ENCODE measurements at places on chromosomes 7 and 10.

GRCh38 chr10:14696821-14697220, 77.9 kb downstream of the FAM107B start:
- no peak for DNase-seq

- no peak for DNase-seq
Measured at GRCh38 chr10:124323111-124323725, 95.5 kb downstream of the OAT start.

DNA sequence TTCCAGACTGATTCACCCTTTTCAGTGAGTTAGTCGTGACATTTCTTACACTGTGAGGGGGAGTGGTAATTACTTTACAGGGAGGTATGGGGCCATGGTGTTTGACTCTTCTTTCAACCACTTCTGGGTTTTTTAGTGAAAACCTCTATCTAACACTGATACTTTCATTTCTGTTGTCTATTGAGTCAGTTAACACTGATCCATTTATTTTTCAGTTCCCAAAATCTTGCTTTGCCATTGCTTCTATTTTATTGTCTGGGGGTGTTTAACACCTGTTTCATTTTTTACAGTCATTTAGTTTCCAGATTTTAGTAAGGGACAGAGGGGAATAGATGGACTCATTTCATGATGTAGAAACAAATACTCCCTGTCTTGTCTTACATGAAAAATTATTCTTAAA, 61.5 kb downstream of the HELLS start:
- DNase-seq = no peak

GRCh38 chr10:108439397-108439796, 1274.9 kb upstream of the SORCS1 start:
- DNase-seq = no peak

DNA sequence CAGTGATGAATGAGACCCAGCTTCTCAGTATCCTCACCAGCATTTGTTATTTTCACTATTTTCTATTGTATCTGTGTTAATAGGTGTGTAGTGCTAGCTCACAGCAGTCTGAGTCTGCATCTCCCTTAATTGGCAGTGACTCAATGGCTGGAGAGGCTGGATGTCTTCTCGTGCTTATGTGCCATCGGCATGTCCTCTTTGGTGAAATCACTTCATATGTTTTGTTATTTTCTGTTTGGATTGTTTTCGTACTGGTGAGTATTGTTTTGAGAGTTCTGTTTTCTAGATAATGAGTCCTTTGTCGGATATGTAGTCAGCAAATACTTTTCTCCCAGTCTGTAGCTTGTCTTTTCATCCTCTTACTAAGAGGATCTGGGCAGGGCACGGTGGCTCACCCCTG, 66.1 kb downstream of the AMZ1 start:
- DNase-seq = no peak

DNA sequence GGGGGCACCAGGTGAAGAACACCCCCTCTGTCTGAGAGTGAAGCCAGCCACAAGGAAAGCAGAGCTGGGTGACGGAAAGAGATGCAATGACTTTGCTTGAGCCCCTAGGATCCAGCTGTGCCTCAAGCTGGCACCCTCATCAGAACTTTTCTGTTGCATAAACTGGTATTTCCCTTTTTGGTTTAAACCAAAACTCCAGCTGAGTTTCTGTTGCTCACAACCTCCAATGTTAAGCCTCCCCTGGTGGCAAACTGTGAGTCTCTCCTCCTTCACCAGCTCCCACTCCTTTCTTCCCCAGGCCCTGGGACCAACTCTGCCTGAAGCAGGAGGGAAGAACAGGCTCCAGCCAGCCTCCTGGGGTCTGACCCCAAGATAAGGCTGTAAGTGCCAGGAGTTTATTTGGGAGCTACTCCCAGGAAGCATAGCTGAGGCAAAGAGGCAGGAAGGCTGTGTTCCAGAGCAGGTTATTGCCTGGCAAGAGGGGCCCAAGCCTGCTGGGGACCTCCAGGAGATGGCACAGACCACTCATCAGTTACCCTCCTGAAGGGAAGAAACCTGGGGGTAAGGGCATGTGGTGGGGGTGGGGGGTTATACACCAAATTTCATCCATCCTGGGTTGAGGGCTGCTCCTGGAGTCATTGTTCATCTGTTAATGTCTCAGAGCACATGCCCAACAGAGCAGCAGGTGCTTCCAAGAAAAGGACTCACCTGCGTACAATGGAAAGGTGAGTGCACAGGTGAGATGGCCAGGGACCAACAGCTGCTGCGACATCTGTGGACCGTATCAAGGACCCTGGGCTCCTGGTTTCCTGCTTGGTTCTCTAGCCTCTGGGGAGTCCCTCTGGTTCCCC, 73.3 kb upstream of the NANOS1 start:
- DNase-seq = no peak

GRCh38 chr10:35579726-35580422, 25.3 kb upstream of the GJD4 start:
- DNase-seq = no peak

GRCh38 chr10:101851411-101852116, 8.0 kb upstream of the KCNIP2 start:
- no peak for DNase-seq

GRCh38 chr7:95421847-95422444, 12.9 kb downstream of the PON2 start:
- DNase-seq = no peak

- DNase-seq = no peak
Measured at GRCh38 chr7:29955799-29956486, 33.7 kb downstream of the SCRN1 start.

GRCh38 chr7:95028683-95029082, 121.3 kb downstream of the PPP1R9A start:
- DNase-seq = no peak

DNA sequence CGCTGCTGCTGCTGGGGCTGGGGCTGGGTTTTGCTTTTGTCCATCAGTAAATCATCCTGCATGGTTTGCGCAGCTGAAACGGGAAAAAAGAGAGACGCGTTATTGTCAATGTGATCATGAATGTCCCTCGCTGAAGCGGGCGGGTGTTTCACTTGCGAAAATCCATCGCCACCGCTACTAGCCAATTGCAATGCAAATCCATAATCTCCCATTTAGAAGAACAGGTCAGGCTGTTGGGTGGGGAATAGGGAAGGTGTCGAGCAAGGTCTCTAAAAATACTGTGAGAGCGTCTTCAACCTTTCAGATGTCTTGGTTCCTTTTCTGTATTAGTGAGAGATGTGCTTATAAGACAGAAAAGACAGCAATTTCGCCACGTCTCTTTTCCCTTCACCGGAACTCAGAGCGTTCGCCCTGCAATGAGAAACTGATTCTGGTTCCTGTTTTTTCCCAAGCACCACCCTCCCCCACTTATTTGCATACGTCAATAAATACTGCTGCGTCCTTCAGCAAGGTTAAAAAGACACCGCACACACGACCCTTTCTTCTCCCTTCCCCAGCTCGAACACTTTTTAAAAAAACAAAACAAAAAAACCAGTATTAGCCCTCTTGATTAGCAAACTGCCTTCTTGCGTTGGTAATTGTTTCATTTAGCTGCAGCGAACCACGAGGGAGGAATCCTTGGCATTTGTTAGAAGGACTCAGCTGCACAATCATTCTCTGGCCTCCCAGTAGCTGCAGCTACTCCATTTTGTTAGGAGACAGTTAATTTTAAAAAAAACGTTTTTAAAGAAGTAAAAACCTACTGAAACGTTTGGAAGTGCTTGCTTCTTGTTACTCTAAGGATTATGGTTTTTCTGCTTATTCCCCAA, 50.4 kb downstream of the CPEB3 start:
- DNase-seq = peak; percentile 15

DNA sequence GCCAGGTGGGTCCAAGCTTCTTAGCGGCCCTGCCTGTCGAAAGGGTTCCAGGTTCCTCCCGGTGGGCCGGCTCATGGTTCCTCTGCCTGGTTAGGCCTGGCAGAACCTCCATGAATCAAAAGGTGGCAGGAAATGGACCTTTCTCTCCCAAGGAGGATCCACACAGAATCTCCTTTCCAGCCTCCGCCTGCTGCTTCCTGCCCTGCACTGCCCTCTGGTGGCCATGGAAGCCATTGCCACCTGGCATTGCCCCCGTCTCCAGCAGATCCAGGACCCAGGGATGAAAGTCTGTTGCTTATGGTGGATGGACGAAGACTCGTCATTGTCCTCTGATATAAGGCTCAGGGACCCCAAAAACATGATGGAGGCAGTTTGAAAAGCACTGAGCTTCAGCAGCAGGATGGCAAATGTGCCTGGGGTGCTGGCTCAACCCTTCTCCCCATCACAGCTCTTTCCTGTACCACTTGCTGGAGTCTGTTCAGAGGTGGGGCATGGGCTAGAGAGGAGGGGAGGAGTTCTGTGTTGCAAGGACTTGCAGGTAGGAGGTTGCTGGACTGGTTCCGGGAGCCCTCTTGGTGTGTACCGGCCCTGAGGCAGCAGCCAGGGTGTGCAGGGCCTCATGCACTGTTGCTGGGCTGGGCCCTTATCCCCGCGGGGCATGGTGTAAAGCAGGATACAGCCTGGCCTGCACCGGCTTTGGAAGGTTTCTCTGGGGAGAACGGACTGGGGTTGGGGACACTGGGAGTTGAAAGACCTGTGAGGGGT, 11.3 kb upstream of the INMT start:
- peak; percentile 70 for DNase-seq

DNA sequence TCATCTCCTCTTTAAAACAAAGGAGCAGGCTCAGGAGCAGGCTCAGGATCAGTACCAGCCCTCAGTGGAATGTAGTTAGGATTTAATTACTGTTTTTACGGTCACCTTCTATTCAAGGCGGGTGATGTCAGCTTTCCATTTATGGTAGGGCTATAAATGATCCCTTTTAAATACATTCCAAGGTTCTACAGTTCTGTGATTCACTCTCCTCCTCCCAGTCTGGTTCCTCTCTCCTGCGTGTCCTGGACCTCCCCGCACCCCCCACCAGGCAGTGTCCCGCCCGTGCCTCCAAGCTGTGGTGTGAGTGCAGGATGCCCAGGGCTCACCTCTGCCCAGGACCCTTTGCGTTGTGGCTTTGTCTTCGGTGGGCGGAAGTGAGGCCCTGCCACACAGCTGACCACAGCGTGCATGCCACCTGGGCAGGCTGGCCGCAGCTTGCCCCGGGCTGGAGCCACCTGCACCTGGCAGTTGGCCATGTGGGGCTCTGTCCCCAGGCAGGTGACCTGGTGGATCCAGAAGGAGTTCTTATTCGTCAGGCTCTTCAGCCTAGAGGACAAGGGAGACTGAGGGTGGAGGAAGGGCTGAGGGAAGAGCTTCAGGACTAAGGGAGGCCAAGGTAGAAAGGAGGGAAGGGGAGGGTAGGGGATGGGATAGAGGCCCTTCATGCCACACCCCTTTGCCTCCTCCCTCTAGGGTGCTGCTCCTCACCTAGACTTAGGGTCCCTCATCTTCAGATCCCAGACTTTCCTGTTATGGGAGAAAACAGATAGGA, 9.1 kb downstream of the LOXL4 start:
- DNase-seq = no peak

- no peak for DNase-seq
Measured at GRCh38 chr10:28564905-28565304, 32.0 kb downstream of the WAC start.

DNA sequence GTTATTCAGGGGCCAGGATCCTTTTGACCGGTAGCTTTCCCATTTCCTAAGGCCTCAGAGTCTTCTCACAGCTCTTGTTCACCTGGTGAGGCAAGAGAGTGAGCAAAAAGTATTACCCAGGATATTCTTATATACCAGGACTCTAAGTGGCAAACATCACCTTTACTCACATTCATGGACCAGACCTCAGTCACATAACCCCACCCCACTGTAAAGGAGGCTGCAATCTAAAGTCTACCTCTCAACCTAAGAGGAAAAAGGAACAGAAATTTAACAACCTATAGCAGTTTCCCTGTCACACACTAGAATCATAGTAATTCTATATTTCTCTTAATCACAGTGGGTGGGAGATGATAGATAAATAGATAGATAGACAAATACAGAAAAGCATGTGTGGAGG, 176.0 kb upstream of the PTPRZ1 start:
- no peak for DNase-seq

- no peak for DNase-seq
Measured at GRCh38 chr7:12357508-12357907, 46.2 kb downstream of the VWDE start.

DNA sequence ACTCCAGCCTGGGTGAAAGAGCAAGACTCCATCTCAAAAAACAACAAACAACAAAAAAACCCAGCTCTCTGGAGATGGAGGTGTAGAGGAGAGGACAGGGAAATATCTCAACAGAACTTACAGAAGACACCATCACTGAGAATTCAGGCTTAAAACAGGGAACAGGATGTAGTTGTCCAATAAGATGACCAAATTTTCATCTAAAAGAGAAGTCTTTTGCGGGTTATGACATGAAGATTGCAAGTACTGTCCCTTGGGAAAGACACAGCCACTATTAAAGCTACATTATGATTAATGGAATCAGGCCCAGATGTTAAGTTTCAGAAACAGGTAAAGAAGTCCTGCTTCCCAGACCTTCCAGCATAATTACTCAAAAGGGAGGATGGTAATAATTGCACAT, 235.2 kb upstream of the NRP1 start:
- no peak for DNase-seq

GRCh38 chr10:18005781-18006456, 54.2 kb downstream of the SLC39A12 start:
- no peak for DNase-seq

- no peak for DNase-seq
Measured at GRCh38 chr10:104337521-104337984, 712 bp downstream of the ITPRIP start.

- DNase-seq = no peak
Measured at GRCh38 chr7:114310345-114311110, 104.1 kb upstream of the FOXP2 start.

DNA sequence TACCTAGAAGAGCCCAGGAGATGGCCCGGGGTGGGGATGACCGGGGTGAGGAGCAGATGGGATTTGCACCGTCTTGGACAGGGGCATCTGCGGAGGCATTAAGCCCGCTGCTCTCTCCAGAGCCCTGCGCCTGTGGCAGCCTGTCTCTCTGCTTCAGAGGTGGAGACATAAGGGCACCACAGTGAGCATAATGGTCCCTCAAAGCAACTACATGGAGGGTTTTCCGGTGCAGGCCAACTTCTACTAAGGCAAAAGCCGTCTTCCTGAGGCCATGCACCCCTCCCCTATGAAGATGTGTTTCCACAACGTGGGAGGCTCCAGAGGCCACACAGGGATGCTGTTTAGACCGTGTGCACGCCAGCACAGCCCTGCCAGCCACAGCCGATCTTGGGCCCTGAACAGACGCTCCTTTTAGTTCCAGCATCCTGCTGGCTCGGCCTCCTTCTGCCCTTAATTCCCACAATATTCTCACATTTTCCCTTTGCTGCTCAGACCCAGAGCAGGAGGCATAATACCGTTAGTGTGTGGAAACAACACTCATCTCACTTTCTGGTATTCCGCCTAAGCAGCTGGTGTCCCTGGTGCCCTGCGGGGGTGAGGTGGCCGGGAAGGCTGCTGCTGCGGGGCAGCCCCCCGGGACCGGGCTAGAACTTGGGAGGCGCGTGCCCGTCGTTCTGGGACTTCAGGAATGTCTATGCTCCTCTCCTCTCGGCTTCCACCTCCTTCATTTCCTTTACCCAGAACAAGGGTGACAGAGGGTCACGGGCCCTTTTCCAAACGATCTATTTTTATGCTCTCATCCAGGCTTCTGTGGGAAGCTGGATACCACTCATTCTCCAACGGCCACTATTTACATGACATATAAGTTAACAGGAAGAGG, 266.9 kb downstream of the TNS3 start:
- DNase-seq = no peak

All from activated CD4-positive, alpha-beta T cell treated with anti-CD3 and anti-CD28 coated beads, Interleukin-2, amount 50 U/mL, for 4 hours (primary cell).